Naive thymus-derived CD4-positive, alpha-beta T cell (primary cell): ENCODE measurements at places on chromosomes 7 and 10.
A peak's percentile ranks its signal among the peaks of the same experiment; 100 is the strongest.

DNA sequence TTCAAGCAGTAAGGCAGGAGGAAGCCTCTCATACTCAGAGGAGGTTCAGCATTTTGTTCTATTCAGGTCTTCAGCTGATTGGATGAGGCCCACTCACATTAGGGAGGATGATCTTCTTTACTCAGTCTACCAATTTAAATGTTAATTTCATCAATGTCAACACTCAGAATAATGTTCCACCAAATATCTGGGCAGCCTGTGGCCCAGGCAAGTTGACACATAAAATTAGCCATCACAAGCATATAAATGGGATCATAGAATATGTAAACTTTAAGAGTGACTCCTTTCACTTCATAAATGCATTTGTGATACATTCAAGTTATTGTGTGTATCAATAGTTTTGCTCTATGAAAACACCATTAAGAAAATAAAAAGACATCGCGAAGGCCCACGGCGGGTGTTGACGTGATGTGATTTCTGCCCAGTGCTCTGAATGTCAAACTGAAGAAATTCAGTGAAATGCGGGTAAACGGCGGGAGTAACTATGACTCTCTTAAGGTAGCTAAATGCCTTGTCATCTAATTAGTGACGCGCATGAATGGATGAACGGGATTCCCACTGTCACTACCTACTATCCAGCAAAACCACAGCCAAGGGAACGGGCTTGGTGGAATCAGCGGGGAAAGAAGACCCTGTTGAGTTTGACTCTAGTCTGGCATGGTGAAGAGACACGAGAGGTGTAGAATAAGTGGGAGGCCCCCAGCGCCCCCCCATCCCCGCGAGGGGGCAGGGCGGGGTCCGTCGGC lies 536.1 kb upstream of the AUTS2 start:
- no peaks in the 10 kb centered on the region for H3K4me1 ChIP-seq
- no peaks in the 10 kb centered on the region for H3K27me3 ChIP-seq
- H3K27ac ChIP-seq = no peak overlapping the region
- H3K36me3 ChIP-seq = no peaks in the 10 kb centered on the region
- DNase-seq = no peak

- H3K36me3 ChIP-seq = no peaks in the 10 kb centered on the region
- no peaks in the 10 kb centered on the region for H3K4me1 ChIP-seq
- H3K27ac ChIP-seq = no peak overlapping the region
These were observed 180.2 kb upstream of the TPK1 start for GRCh38 chr7:145016068-145016467.

DNA sequence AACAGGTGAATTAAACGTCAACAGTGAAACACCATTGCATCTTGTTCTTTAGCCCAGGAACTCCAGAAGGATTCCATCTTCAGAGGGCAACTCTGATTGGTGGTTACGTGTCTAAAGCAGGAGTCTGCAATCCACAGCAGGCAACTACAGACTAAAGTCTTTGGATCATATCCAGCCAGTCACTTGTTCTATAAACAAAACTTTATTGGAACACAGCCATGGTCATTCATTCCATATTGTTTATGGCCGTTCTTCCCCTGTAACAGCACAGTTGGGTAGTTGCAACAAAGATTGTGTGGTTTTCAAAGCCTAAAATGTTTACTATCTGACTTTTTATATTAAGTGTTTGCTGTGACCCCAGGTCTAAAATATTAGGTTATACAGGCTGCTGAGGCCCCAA lies 94.7 kb upstream of the IMMP2L start:
- H3K36me3 ChIP-seq = no peaks in the 10 kb centered on the region
- no peak overlapping the region for H3K27ac ChIP-seq
- H3K4me3 ChIP-seq = no peak overlapping the region

DNA sequence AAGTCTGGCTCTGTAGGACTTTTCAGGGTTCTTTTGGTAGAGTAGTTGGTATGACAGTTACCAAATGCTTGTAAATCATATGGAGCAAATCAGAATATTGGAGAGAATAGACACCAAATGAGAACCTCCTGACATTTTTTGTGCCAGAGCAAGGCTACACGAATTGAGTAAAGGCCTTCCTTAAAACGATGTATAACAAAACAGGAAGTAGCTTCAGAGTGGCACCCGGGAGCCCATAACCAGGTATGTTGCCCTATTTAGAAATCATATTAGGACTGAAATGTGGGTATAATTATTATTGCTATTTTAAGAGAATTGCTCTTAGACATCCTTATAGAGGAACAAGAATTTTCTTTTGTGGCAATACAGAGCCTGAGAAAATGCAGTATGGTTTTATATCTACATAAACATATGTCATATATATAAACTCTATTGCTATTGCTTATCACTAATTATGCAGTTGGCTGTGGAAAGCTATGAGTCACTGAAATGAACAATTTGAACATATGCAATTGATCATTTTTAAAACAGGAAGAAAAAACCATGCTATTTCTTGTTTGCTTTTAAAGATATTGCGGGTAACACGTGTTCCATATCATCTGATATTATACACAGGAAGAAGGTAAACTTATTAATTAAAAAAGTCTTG lies 197.4 kb upstream of the MTPN start:
- no peaks in the 10 kb centered on the region for H3K27me3 ChIP-seq
- no peak overlapping the region for H3K4me3 ChIP-seq
- no peak overlapping the region for H3K27ac ChIP-seq
- H3K4me1 ChIP-seq = no peaks in the 10 kb centered on the region
- H3K36me3 ChIP-seq = no peaks in the 10 kb centered on the region

DNA sequence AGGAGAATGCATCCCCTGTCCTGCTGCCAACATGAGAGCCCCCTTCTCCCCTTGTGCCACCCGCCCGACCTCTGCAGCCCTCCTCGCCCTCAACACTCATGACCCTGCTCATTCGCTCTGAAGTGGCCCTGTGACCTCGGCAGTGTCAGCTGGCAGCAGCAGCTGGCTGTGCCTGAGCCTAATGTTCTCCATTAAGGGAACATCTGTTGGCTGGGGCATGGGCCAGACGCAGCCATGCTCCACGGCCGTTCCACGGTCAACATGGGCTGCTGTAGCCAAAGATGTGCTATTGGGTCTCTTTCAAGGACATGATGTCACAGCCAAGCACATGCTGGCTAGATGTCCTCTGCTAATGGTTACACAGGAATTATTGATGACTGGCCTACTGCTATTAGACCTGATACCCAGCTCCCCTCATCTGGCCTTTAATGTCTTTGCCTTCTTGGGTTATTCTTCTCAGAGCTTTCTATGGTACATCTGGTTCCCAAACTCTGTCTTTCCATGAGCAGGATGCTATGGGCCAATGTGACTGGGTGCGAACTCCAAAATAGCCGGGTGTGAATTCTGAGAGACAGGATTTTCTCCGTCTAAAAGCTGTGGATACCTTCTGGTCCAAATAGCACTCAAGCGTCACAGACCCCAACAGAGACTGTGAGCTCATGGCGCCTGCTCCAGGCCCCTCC lies 22.4 kb downstream of the ADCYAP1R1 start:
- no peaks in the 10 kb centered on the region for H3K27me3 ChIP-seq
- no peaks in the 10 kb centered on the region for H3K4me1 ChIP-seq
- no peaks in the 10 kb centered on the region for H3K36me3 ChIP-seq
- no peak overlapping the region for H3K4me3 ChIP-seq
- no peak overlapping the region for H3K27ac ChIP-seq

GRCh38 chr10:99975942-99976809 lies 33.6 kb downstream of the DNMBP start:
- H3K36me3 ChIP-seq = no peaks in the 10 kb centered on the region
- no peak overlapping the region for H3K4me3 ChIP-seq
- H3K27ac ChIP-seq = no peak overlapping the region
- DNase-seq = no peak
- no peaks in the 10 kb centered on the region for H3K4me1 ChIP-seq

DNA sequence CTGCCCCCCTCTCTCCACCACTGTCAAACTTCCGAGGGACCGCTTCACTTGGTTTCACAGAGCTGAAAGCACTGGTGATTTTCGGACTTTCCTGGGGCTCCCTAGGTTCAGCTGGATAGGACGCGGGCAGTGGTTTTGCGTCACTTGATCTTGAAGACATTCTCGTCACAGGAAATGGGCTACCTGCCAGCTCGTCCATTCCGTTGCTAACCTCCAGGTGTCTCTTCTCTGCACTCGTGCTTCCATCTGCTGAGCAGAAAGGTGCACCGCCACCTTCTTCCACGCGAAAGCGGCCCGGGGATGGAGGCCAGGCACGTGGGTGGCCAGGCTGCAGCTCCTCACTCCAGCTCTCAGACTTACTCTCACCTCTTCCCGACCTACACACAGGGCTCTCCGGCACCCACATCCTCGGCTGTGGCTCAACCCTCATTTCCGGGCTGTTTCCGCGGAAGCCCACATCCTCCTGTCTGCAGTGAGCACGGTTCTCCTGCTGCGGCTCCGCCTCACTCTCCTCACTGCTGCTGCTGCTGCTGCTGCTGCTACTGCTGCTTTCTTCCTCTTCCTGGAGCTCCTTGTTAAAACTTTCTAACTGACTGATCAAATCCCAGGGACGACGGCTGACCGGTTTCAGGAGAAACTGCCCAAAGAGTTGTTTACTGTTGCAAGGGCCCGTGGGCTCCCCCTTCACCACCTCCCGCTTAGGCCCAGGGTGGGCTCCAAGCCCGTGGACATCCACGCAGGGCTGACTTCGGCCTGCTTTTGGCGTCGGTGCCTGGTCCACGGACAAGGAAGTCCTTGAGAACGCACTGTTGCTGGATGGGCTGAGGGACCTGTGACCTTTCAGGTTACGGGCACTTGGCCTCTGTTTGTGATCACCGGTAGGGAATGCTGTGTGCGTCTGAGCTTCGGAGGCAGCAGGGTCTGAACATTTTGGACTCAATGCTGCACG lies 32.1 kb downstream of the JCAD start:
- H3K27ac ChIP-seq = no peak overlapping the region
- peak; percentile 91 for DNase-seq
- H3K4me3 ChIP-seq = peak overlapping the region; percentile 50
- H3K36me3 ChIP-seq = no peaks in the 10 kb centered on the region
- H3K27me3 ChIP-seq = peaks cover 8% of the 10 kb centered on the region

DNA sequence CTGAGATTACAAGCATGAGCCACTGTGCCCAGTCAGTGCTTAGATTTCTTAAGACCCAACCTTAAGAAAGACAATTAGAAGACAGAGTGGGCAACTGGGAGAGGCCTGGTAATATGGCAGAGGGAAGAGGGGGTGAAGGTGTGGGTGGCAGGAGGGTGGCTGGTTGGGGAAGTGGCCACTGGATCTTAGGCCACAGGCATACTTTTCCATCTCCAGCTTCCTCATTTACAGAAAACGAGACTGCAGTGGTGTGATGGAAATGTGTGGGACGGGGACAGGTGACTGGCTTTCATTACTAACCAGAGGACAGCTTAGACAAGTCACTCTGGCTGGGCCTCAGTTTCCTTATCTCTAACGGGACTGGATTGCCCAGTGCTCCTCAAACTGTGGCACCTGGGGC lies 1.0 kb upstream of the FFAR4 start:
- no peak overlapping the region for H3K4me3 ChIP-seq
- H3K36me3 ChIP-seq = no peaks in the 10 kb centered on the region
- no peaks in the 10 kb centered on the region for H3K4me1 ChIP-seq
- DNase-seq = no peak
- H3K27ac ChIP-seq = no peak overlapping the region

GRCh38 chr10:62815381-62816075 lies 638 bp downstream of the EGR2 start:
- H3K36me3 ChIP-seq = no peaks in the 10 kb centered on the region
- H3K4me1 ChIP-seq = peaks cover 17% of the 10 kb centered on the region
- peaks cover 3% of the 10 kb centered on the region for H3K27me3 ChIP-seq
- peak; percentile 34 for DNase-seq
- peak overlapping the region; percentile 76 for H3K27ac ChIP-seq

DNA sequence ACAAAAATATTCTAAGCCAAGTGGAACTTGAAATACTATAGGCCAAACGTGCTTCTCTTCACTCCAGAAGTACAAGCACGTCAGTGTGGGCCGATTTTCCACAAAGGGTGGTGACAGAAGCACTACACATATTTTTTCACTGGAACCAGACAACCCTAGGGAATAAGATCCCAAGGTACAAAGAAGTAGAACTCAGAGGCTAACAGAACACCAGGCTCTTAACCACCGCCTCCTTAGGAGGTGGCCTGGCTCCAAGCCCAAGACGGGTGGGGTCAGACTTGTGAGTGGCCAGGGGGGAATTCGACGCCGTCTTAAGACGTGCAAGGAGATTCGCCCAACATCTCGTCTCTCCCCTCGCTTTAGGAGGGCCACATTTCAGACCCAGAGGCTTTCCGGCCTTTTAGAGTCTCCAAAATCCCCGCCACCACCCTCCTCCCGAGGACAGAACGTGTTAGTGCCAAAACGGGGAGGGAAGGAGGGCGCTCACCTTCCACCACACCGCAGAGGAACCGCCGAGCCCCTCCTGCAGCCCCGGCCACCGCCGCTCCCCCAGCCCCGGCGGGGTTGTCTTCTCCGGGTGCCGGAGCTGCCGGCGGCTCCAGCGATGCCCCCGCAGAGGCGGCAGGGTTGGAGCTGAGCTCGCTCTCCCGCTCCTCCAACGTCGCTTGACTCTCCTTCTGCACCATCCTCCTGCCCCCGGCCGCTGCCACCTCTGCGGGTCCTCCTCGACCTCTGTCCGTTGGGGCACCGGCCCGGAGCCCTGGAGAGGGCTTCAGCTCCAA lies 716 bp downstream of the OGA start:
- H3K27ac ChIP-seq = peak overlapping the region; percentile 82
- H3K4me3 ChIP-seq = peak overlapping the region; percentile 81
- DNase-seq = peak; percentile 16
- H3K36me3 ChIP-seq = no peaks in the 10 kb centered on the region

DNA sequence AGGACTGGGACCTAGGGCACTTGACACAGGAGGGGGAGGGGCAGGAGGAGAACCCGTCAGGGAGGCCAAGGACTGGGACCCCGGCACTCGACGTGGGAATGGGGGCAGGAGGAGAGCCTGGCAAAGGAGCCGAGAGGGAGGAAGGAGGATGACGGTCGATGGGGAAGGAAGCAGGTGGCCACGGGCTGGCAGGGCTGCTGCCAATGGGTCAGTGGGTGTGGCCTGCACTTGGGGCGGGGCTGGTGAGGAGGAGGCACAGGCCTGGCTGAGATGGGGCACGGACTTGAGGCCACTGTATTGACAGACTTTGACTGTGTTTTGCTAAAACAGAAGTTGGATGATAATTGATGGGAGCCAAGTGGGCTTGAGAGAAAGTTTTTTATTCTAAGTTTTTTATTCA lies 68.9 kb downstream of the RBM33 start:
- H3K27me3 ChIP-seq = no peaks in the 10 kb centered on the region
- no peak overlapping the region for H3K4me3 ChIP-seq
- H3K4me1 ChIP-seq = no peaks in the 10 kb centered on the region
- H3K36me3 ChIP-seq = peaks cover 10% of the 10 kb centered on the region
- DNase-seq = no peak

DNA sequence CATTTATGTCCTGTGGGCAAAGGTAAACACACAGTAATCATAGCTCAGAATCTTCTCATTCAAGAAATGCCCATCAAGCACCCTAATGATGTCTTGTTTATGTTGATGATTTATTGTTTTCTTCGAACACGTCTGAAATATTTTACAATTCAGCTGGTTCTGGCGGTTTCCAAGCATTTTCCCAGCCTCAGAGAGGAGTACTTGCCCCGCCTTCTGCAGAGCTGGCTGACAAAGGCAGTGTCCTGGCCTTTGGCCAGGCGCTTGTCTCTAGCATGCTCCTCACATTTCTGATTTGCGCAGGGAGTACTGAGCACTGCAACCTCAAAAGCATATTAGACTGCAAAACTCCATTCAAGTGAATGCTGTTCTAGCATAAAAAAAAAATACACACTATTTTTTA lies 314.2 kb upstream of the GNAI1 start:
- no peaks in the 10 kb centered on the region for H3K36me3 ChIP-seq
- no peaks in the 10 kb centered on the region for H3K27me3 ChIP-seq
- no peak for DNase-seq
- H3K27ac ChIP-seq = no peak overlapping the region
- no peaks in the 10 kb centered on the region for H3K4me1 ChIP-seq
